ENCODE measurements at places on chromosomes 16 and 17. TPM values are rescaled to one million over a fixed set of nuclear protein-coding genes. Genes with fewer than 3 reads are reported as not detected.

- peak overlapping the region; percentile 69 for H3K27ac ChIP-seq
- peaks cover 13% of the 10 kb centered on the region for H3K4me1 ChIP-seq
- DNase-seq: no peak
- no peaks in the 10 kb centered on the region for H3K27me3 ChIP-seq
Observed at GRCh38 chr17:8189041-8189710, 804 bp downstream of the BORCS6 start.

- no peaks in the 10 kb centered on the region for H3K27me3 ChIP-seq
- no peak for DNase-seq
- H3K4me1 ChIP-seq: peaks cover 4% of the 10 kb centered on the region
- H3K36me3 ChIP-seq: no peaks in the 10 kb centered on the region
- H3K27ac ChIP-seq: no peak overlapping the region
Observed at GRCh38 chr16:47310792-47311211, 150.1 kb downstream of the ITFG1 start.

DNA sequence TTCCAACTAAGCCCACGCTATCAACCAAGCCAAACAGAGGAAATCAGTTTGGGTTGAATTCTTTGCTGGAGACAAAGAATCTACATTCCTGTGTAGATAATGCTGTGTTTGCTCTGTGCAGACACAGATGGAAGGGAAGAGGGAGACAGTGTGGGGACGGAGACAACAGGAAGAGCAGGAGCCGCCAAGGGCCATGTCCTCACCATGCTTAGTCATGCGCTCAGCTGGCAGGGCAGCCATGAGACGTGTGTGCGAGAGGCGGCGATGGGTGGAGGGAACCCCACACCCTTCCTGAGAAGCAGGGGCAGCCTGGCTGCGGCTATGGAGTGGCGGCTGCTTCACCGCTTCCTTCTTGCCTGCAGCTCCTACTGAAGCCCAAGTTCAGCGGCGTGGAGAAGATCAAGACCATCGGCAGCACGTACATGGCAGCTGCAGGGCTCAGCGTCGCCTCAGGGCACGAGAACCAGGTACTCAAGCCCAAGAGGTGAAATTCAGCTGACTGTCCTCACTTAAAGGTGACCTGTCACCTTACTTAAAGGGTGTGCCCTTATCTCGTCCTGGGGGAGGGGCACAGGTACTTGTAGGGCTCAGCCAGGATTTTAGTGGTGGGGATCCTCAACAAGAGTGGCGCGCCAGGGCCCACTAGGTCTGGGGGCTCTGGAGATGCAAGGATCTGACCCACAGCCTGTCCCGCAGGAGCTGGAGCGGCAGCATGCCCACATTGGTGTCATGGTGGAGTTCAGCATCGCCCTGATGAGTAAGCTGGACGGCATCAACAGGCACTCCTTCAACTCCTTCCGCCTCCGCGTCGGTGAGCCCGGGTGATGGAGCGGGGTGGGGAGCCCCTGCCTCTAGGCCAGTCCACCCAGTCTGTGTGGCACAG lies 47.5 kb downstream of the ADCY7 start:
- peaks cover 38% of the 10 kb centered on the region for H3K36me3 ChIP-seq
- peak; percentile 12 for DNase-seq
- no peak overlapping the region for H3K27ac ChIP-seq
- H3K4me1 ChIP-seq: peaks cover 3% of the 10 kb centered on the region
- H3K27me3 ChIP-seq: no peaks in the 10 kb centered on the region

- no peaks in the 10 kb centered on the region for H3K36me3 ChIP-seq
- no peak overlapping the region for H3K4me3 ChIP-seq
- H3K27me3 ChIP-seq: no peaks in the 10 kb centered on the region
- H3K27ac ChIP-seq: no peak overlapping the region
- no peak for DNase-seq
Observed at GRCh38 chr16:49094471-49094870, 187.2 kb downstream of the CBLN1 start.

- peak; percentile 87 for DNase-seq
- H3K36me3 ChIP-seq: no peaks in the 10 kb centered on the region
- peaks cover 27% of the 10 kb centered on the region for H3K4me1 ChIP-seq
- no peaks in the 10 kb centered on the region for H3K27me3 ChIP-seq
Observed at GRCh38 chr17:17416400-17417360, 60.1 kb upstream of the MED9 start.

DNA sequence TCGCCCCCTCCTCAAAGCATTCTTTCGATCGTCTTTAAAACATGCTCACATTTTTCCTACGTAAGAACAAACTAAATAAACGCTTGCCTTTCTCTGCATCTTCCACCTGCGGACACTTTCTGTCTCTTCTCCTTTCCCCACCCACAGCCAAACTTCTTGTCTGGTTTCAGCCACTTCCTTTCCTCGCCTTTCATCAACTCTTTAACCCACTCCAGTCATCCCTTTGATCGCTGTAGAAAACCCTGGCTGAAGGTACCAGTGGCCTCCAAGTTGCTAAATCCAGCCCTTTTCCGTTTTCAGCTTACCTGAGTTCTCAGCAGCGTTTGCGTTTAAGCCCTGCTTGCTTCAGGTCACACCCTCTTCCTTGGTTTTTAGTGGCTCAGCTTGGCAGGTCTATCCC lies 483 bp downstream of the RPA1 start:
- no peaks in the 10 kb centered on the region for H3K27me3 ChIP-seq
- DNase-seq: no peak
- peaks cover 6% of the 10 kb centered on the region for H3K36me3 ChIP-seq
- H3K4me3 ChIP-seq: peak overlapping the region; percentile 100
- peak overlapping the region; percentile 60 for H3K27ac ChIP-seq

Gene SLC12A3
- total RNA-seq: not detected

Gene TMEM220
- 1.1 TPM for total RNA-seq

Gene EFCAB5
- total RNA-seq: not detected

Gene RTN4RL1
- total RNA-seq: under 0.01 TPM

Gene FOXC2
- 1.1 TPM for total RNA-seq

Gene SPATA32
- under 0.01 TPM for total RNA-seq

All from IMR-90 (cell line).